CD4-positive, alpha-beta memory T cell (primary cell): ENCODE measurements at places on chromosomes 7 and 10. TPM values are rescaled to one million over a fixed set of nuclear protein-coding genes. Genes with fewer than 3 reads are reported as not detected.

DNA sequence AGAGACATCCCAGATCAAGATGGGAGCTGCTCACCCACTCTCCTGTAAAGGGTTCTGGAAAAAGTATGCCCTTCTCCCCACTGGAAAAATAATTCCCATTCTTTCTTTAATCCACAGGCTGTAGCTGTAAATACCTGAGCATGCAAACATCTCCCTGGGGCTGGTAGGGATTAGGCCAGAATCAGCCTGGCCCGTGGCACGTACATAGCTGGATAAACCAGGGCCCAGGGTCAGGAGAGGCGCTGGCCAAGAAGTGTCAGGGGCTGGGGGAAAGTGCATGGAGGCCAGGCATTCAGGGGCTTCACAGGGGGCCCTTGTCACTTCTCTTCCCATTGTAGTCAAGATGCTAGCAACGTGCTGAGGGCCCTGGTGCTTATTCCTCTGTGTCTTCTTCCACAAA lies 30.7 kb upstream of the AQP1 start:
- H3K4me1 ChIP-seq: no peaks in the 10 kb centered on the region
- no peaks in the 10 kb centered on the region for H3K27me3 ChIP-seq
- no peak overlapping the region for H3K4me3 ChIP-seq
- no peak overlapping the region for H3K27ac ChIP-seq
- no peaks in the 10 kb centered on the region for H3K36me3 ChIP-seq

POLR2J2 gene
- 21.8 TPM for total RNA-seq

LRIT1 gene
- not detected for total RNA-seq

CYP2E1 gene
- total RNA-seq: 2.8 TPM
